ENCODE measurements at places on chromosomes 12 and 14. TPM values are rescaled to one million over a fixed set of nuclear protein-coding genes. Genes with fewer than 3 reads are reported as not detected.

MMAB gene
- total RNA-seq, result 58.4 TPM

GNB3 gene
- total RNA-seq, result 0.20 TPM

BRI3BP gene
- total RNA-seq, result 6.9 TPM

GDF3 gene
- total RNA-seq, result 0.74 TPM

GLI1 gene
- not detected for total RNA-seq

MDM2 gene
- 219 TPM for total RNA-seq

IFI27L2 gene
- total RNA-seq, result 63.9 TPM

GPR68 gene
- 2.2 TPM for total RNA-seq

SLC25A47 gene
- total RNA-seq, result not detected

ESR2 gene
- 0.27 TPM for total RNA-seq

CHPT1 gene
- total RNA-seq, result 22.4 TPM

UNC79 gene
- total RNA-seq, result not detected

SPX gene
- not detected for total RNA-seq

PZP gene
- total RNA-seq, result 0.20 TPM

NRL gene
- total RNA-seq, result 0.74 TPM

WNT5B gene
- not detected for total RNA-seq

RNF34 gene
- total RNA-seq, result 40.7 TPM

SLC5A8 gene
- not detected for total RNA-seq

MANSC1 gene
- total RNA-seq, result 31.1 TPM

IL22 gene
- not detected for total RNA-seq

VDR gene
- total RNA-seq, result 0.60 TPM

HOXC12 gene
- total RNA-seq, result not detected

TSPAN11 gene
- 3.6 TPM for total RNA-seq

NANOG gene
- total RNA-seq, result not detected

Measured in mammary microvascular endothelial cell (primary cell).